ENCODE measurements at places on chromosomes 13 and 19.

DNA sequence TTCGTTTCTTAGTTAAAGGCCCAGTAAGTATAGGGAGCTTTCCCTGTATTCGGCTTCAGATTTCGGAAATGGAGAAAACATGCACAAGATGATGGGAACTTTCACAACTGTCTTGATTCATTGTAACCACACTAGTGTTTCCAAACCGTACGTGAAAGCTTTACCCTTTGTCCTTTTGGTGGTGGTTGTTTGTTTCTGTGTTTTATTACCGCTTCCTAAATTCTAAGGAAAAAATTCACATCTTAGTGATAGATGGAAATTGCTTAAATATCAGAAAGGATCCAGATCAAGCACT is 504 bp upstream of the VWA8 start:
- DNase-seq, result no peak

- no peak for DNase-seq
These were observed 965.6 kb downstream of the EFNB2 start for GRCh38 chr13:105569816-105570215.

DNA sequence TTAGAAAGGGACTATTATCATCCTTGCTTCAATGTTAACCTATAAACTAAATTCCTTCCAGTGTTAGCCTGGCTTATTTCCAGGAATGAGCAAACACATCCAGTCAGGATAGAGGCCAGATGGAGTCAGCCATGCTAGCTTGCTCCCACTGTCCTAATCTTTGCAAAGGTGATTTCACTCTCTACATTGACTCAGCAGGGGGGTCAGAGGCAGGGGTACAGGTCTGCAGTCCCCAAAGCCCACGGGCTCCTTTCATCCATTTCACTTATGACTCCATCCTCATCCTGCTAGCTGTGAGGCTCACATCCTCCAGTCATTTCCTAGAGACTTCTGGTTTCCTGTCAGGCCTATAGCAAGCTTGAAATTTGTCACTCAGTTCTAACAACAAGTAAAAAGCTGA is 63.4 kb upstream of the CEACAM8 start:
- DNase-seq, result no peak

GRCh38 chr19:22607653-22608430 is 26.3 kb upstream of the ZNF492 start:
- no peak for DNase-seq

DNA sequence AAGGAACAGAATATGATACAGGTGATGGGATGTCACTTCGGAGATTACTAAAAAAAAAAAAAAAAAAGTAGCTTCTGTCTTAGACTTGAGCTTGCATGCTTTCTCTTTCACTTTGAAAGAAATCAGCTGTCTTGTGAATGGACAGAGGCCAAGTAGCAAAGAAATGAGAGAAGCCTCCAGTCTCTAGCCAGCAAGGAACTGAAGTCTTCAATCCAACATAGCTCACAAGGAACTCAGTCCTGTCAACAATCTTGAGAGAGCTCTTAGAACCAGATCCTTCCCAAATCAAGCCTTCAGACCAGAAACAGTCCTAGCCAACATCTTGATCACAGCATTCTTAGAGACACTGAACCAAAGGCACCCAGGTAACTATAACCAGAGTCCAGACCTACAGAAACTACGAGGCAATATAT is 7.7 kb downstream of the N4BP2L2 start:
- DNase-seq, result no peak

DNA sequence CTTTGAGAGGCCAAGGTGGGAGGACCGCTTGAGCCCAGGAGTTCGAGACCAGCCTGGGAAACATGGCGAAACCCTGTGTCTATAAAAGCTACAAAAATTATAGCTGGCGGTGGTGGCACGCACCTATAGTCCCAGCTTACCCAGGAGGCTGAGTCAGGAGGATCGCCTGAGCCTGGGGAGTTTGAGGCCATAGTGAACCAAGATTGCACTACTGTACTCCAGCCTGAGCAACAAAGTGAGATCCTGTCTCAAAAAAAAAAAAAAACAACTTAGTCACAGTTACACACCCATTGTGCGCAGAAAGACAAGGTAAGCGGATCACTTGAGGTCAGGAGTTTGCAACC is 728 bp upstream of the DENND1C start:
- no peak for DNase-seq

DNA sequence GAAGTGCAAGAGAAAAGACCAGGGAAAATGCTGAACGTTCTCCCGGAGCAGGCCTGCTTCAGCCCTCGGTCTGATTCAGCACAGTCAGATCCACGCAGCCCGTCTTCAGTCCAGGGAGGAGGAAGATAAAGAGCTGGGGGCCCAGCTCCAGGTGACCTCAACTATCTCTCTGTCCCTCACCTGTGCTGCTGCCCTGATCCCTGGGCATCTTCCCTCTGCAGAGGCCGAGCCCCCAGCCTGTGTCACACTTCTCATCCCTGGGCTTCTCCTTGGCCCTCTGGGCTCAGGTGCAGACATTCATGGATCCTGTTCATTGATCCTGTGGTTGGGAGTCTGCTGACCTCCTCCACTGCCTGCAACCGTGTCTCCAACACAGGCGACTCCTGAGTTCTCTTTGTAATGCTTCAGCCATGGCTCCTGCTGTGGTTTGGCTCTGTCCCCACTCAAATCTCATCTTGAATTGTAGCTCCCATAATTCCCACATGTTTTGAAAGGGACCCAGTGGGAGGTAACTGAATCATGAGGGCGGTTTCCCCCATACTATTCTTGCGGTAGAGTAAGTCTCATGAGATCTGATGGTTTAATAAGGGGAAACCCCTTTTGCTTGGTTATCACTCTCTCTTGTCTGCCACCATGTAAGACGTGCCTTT is 27.9 kb downstream of the COL4A2 start:
- DNase-seq, result no peak

- no peak for DNase-seq
These were observed 2374.6 kb downstream of the PCDH9 start for GRCh38 chr13:64855506-64855905.

GRCh38 chr13:113622791-113623490 is 35.1 kb downstream of the ATP4B start:
- no peak for DNase-seq

GRCh38 chr19:32909257-32909656 is 39.7 kb upstream of the SLC7A9 start:
- no peak for DNase-seq

DNA sequence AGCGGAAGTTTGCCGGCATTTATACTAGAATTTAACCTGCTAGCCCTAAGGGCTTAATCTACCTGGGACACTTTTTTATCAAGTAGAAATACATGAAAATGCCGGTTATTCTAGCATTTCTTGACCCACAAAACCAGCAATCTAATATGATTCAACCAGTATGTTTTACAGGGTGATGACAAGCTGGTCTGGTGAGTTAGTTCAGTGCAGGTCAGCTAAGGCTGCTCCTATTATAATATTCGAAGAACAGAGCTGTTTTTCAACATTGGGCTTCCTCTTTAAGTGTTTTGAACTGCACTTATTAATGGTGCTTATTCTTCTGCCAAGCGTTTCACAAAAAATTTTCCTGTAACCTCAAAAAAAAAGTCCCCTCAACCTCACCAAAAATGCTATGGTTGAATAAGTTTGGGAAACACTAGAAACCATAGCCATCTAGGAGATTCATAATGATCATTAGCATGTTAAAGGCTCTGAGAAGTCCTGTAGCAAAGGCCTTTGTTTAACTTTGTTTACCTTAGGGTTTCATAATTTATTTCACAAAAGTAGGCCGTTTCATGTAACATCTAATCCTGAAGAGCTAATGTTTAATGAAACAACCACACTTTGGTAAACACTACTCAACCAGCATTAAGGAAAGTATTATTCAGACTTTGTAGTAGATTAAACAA is 526.6 kb downstream of the KLF12 start:
- no peak for DNase-seq
